BJ (cell line): ENCODE measurements at places on chromosomes 13 and 19.

DNA sequence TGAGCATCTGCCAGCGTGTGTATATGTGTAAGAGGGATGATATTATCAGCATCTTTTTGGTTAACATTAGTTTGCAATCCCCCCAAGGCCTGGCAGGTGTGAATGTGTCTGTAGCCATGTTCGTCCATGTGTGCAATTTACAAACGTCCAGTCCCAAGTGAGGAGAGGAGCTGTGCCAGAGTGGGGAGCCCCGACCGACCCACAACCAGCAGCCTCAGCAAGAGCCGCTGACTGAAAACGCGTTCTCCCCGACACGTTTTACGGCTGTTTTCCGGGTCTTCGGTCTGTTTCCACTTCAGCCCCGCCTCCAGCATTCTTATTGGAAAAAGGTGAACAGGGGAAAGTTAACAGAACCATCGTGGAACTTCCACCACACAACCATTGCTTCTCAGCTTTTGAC is 119.1 kb upstream of the SOX1 start:
- DNase-seq: no peak

DNA sequence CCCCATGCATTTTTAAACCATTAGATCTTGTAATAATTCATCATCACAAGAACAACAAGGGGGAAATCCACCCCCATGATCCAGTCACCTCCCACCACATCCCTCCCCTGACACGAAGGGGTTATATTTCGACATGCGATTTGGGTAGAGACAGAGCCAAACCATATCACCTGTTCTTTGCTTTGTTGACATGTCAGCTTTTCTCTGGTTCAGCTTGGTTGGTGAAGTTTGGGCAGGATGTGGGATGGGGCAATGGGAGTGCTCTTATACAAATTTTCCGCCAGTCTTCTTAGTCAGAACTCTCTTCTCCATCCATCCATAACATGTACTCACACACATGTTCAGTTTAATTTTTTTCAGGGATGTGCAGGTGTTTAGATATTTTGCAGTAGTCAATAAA is 12.9 kb downstream of the TPP2 start:
- DNase-seq: no peak

GRCh38 chr13:79096099-79096498 is 310.0 kb downstream of the RBM26 start:
- no peak for DNase-seq

GRCh38 chr13:27279506-27279905 is 8.9 kb downstream of the RASL11A start:
- DNase-seq: no peak

DNA sequence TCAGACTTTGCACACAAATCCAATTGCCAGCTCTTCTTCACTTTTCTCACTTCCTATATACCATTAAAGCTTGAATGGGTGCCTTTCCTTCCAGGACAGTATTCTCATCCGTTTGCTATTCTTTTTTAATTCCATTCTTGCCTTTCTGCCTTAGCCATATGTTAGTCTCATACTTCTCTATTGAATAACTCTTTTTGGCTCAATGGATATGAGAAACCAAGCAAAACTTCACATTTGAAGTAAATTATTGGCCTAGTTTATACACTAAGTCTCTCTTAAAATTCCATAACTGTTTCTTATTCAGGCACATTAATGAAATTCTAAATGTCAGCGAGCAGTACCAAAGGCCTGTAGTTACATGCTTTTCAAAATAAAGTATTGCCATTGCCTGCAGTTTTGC is 129.6 kb upstream of the FRY start:
- DNase-seq: no peak

DNA sequence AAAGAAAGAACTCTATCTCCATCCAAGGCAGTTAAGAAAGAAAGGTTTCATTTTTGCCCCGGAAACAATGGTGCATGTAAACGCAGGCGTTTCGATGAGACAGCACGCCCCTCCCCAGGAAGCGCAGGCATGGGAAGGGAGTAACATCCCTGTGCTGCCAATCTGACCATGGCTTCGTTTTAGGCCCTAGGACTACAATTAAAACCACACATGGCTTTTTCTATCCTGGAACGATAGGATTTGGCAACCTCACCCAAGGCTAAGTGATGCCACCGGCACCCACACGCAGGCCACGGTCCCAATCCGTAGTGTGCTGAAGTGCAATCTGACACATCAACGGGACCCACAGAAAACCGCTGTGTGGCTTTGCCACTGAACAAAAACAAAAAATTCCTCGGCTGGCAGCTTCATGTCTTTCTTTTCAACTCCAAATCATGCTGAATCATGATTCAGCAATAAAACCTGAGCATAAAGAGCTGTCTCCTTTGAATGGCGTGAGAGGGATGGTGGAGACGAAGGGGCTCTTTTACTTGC is 24.2 kb downstream of the RANBP3 start:
- no peak for DNase-seq

DNA sequence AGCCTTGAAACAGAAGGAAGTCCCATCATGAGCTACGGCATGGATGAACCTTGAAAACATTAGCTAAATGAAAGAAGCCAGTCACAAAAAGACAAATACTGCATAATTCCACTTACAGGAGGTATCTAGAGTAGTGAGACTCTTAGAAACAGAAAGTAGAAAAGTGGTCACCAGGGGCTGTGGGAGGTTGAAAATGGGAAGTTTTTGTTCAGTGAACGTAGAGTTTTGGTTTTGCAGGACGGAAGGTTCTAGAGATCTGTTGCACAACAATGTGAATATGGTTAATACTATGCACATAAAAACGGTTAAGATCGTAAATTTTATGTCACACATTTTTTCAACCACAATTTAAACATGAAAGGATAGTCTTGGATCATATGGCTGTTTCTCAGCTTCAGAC is 11.9 kb upstream of the SLC10A2 start:
- DNase-seq: no peak

- DNase-seq: no peak
Observed at GRCh38 chr19:48367855-48368254, 3.7 kb downstream of the SYNGR4 start.
